ENCODE measurements at places on chromosomes 1 and 21.

GRCh38 chr1:115706587-115707425 is 61.7 kb downstream of the CASQ2 start:
- peak overlapping the region; percentile 66 for H3K27ac ChIP-seq
- no peak overlapping the region for H3K4me3 ChIP-seq
- no peaks in the 10 kb centered on the region for H3K27me3 ChIP-seq
- peaks cover 22% of the 10 kb centered on the region for H3K4me1 ChIP-seq
- H3K36me3 ChIP-seq = no peaks in the 10 kb centered on the region

GRCh38 chr1:77659879-77660593 is 22.4 kb downstream of the ZZZ3 start:
- H3K4me3 ChIP-seq = no peak overlapping the region
- no peak for DNase-seq
- H3K27me3 ChIP-seq = no peaks in the 10 kb centered on the region
- no peaks in the 10 kb centered on the region for H3K36me3 ChIP-seq

GRCh38 chr1:95655321-95656020 is 421.5 kb downstream of the RWDD3 start:
- H3K36me3 ChIP-seq = no peaks in the 10 kb centered on the region
- H3K4me1 ChIP-seq = peaks cover 6% of the 10 kb centered on the region

DNA sequence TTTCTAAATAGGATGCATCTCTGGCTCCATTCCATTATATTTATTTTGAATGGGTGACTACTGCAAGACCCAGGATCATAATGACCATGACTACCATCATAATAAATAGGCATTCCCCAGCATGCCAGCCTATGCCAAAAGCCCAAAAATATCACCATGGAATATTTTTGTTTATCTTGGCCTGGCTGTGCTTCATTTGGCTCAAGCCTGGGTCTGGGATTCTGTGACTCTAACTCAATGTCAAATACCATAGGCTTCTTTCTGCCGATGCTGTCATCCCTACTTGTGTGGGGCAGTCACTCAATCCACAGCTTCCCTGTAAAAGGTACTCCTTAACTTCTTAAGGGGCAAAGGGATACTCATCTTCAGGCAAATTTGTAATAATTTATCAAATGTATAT is 66.6 kb downstream of the DIRAS3 start:
- H3K4me1 ChIP-seq = no peaks in the 10 kb centered on the region
- DNase-seq = no peak
- no peaks in the 10 kb centered on the region for H3K27me3 ChIP-seq
- H3K4me3 ChIP-seq = no peak overlapping the region

GRCh38 chr1:58893257-58893869 is 109.5 kb upstream of the JUN start:
- no peaks in the 10 kb centered on the region for H3K27me3 ChIP-seq
- H3K4me3 ChIP-seq = no peak overlapping the region
- H3K27ac ChIP-seq = no peak overlapping the region
- H3K36me3 ChIP-seq = no peaks in the 10 kb centered on the region
- DNase-seq = no peak
- H3K4me1 ChIP-seq = peaks cover 11% of the 10 kb centered on the region

- no peak overlapping the region for H3K27ac ChIP-seq
- no peaks in the 10 kb centered on the region for H3K27me3 ChIP-seq
- no peak overlapping the region for H3K4me3 ChIP-seq
- H3K36me3 ChIP-seq = no peaks in the 10 kb centered on the region
Observed at GRCh38 chr1:45297666-45298356, 28.9 kb upstream of the HPDL start.

DNA sequence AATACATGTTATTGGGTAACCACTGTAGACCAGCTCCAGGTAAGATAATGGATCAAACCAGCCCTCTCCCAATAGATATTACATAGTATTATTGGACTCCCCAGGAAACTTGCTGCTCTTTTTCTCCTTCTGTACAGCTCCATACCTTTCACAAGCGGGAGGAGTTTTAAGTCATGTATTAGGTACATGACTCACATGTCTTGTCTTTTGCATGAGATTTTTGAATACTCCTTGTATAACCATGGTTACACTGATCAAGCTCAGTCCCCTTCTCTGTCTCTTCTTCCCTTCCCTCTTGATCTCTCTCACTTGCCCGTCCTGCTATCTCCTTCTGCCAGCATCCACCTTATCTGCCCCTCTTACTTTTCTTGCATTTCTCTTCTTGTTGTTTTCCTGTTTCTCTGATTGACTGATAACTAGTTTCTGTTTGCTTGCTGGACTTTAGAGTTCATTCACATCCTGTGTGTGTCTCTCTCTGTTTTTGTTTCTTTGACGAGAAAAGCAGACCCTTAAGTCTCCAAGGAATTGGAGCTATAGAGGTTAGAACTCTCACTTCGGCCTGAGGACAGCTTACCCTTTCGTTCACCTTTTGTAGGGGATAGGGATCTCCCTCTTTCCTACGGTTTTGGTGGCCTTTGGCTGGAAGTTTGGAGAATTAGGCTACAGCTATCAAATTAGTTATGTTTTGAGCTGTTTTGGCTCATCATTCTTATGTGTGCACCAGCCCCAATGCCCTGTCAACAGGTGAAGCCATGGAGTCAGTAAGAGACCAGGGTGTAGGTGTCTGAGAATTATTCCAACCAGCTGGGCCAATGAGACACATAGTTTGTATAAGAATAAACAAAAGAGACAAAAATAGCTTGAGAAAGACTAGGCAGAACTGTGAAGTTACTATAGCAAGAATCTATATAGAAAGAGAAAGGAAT is 49.0 kb upstream of the ASB17 start:
- no peaks in the 10 kb centered on the region for H3K4me1 ChIP-seq
- DNase-seq = no peak
- no peaks in the 10 kb centered on the region for H3K27me3 ChIP-seq
- H3K27ac ChIP-seq = no peak overlapping the region
- no peak overlapping the region for H3K4me3 ChIP-seq

DNA sequence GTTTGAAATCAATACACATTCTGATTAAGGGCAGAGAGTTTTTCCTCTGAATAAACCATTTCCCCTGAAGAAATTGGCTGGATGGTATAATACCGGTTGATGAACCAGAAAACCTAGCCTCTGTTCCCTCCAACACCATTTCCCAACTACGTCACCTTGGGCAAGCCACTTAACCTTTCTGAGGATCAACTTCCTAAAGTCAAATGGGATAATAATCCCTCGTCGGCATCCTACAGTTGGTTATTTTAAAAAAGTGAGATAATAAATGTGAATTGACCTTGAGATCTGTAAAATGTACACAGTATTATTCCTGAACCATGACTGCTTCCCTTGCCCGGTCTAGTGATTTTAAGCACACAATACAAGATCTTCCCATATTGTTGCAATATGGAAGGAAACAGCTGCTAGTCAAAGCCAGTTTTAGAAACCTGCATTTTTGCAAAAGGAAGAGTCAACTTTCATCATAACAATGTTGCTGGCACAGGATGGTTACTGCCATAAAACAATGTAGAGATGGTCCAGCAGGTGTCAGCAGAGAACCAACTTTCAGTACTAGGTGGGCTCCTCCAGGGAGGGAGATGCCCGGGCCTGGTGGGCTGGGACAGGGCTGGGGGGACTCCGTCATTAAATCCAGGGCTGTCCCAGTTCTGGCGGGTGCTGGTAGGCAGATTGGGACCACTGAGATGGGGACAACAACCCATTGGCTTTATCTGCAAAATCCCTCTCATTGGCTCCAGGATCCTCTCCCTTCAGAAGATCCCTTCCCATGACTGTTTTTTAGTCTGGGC is 5.2 kb upstream of the HLX start:
- H3K4me3 ChIP-seq = no peak overlapping the region
- no peaks in the 10 kb centered on the region for H3K36me3 ChIP-seq
- DNase-seq = peak; percentile 73
- H3K27me3 ChIP-seq = peaks cover 61% of the 10 kb centered on the region
- H3K27ac ChIP-seq = no peak overlapping the region

DNA sequence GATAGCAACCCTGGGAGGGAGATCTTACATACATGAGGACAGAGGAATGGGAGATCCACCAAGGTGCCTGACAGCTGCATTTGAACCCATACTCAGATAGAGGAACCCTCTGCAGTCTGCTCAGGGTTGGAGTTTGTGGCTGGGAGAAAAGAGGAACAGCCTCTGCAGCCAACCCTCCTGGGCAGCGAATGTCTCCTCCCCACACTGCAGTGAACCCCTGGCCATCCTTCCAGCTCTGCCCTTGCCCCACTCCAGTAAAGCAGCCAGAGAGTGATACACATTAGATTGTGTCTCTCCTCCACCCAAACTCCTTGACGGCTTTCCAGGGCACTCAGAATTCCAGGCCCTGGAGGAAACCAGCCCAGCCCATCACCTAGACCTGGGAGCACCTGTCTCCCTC is 137.7 kb downstream of the RUNX1 start:
- H3K27ac ChIP-seq = no peak overlapping the region
- no peaks in the 10 kb centered on the region for H3K27me3 ChIP-seq
- no peaks in the 10 kb centered on the region for H3K36me3 ChIP-seq
- H3K4me3 ChIP-seq = no peak overlapping the region
- H3K4me1 ChIP-seq = no peaks in the 10 kb centered on the region

DNA sequence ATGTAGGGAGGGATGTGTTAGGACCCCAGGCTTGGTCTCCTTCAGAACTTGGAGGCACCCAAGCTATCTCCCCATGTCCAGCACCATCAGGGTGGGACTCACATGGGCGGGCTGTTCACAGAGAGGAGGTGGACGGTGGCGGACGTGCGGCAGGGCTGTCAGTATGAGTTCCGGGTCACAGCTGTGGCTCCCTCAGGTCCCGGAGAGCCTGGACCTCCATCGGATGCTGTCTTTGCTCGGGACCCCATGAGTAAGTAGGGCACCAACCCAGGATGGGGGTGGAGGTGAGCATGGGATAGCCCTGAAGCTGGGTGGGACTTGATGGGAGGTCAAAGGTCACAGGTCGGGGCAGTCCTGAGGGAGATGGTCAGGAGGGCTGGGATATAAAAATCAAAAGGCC is 27.8 kb downstream of the IGFN1 start:
- H3K36me3 ChIP-seq = no peaks in the 10 kb centered on the region
- DNase-seq = no peak
- no peak overlapping the region for H3K27ac ChIP-seq
- no peaks in the 10 kb centered on the region for H3K4me1 ChIP-seq
- H3K27me3 ChIP-seq = no peaks in the 10 kb centered on the region
- no peak overlapping the region for H3K4me3 ChIP-seq

DNA sequence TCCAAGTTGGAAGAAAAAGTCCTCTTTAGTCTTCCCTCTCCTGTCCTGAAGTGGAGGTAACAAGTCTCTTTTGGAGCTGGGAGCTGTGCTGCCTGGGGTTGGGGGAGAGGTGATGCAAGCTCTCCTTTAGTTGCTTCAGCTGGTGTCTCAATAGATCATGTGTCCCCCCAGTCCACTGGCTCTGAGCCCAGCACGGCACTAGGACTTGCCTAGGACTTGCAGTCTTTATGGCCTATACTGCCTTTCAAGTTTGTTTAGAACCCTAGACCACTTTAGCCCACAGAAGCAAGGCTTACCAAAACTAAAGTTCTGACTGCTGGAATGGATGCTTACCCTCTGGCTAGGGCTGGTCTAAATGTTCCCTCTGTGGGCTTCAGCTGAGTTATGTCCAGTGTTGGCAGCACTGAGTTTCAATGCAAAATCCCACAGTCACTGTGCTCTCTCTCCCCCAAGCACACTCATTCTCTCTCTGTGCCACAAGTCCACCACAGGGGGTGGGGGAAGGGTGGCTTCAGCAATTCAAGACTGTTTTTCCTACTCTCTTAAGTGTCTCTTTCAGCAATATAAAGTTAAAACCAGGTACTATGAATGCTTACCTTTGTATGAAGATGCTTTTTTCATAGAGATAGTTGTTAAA is 185.0 kb downstream of the DNAH14 start:
- no peak overlapping the region for H3K4me3 ChIP-seq
- no peaks in the 10 kb centered on the region for H3K27me3 ChIP-seq
- no peaks in the 10 kb centered on the region for H3K4me1 ChIP-seq

- no peaks in the 10 kb centered on the region for H3K36me3 ChIP-seq
- DNase-seq = no peak
- H3K4me3 ChIP-seq = no peak overlapping the region
- no peaks in the 10 kb centered on the region for H3K27me3 ChIP-seq
- H3K27ac ChIP-seq = no peak overlapping the region
- peaks cover 17% of the 10 kb centered on the region for H3K4me1 ChIP-seq
Observed at GRCh38 chr1:234978397-234979295, 150.0 kb downstream of the TOMM20 start.

- DNase-seq = no peak
- H3K27ac ChIP-seq = no peak overlapping the region
- H3K4me3 ChIP-seq = no peak overlapping the region
- no peaks in the 10 kb centered on the region for H3K36me3 ChIP-seq
Observed at GRCh38 chr21:21268061-21268471, 269.9 kb downstream of the NCAM2 start.

DNA sequence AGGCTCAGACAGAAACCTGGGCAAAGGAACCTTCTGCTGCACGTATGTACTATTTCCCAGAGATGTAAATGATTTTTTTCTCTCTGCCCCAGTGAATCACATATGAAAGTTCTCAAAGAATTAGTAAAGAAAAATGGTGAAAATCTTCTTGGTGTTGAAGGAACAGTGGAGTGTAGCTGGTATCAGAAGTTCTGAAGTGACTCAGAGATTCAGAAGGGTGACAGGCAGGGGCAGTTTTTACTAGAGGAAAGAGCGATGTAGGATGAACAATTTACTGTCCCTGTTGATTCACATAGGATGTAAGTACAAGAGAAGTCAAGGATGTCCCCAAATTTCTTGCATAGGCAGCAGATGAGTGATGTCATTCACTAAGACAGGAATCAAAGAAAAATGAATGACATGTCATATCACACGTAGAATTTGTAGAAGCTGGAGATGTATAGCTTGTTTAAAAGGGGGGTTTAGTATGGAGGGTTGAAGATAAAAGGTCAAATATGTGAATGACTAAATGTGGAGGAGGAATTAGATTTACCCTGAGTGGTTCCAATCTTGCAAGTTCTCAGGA is 26.4 kb downstream of the WLS start:
- no peak overlapping the region for H3K27ac ChIP-seq
- H3K27me3 ChIP-seq = no peaks in the 10 kb centered on the region
- H3K36me3 ChIP-seq = no peaks in the 10 kb centered on the region
- H3K4me1 ChIP-seq = peaks cover 62% of the 10 kb centered on the region
- no peak overlapping the region for H3K4me3 ChIP-seq
- DNase-seq = no peak

- H3K4me1 ChIP-seq = no peaks in the 10 kb centered on the region
- peak; percentile 83 for DNase-seq
- H3K4me3 ChIP-seq = no peak overlapping the region
- no peaks in the 10 kb centered on the region for H3K36me3 ChIP-seq
Observed at GRCh38 chr1:15501208-15502032, 22.6 kb downstream of the CASP9 start.

DNA sequence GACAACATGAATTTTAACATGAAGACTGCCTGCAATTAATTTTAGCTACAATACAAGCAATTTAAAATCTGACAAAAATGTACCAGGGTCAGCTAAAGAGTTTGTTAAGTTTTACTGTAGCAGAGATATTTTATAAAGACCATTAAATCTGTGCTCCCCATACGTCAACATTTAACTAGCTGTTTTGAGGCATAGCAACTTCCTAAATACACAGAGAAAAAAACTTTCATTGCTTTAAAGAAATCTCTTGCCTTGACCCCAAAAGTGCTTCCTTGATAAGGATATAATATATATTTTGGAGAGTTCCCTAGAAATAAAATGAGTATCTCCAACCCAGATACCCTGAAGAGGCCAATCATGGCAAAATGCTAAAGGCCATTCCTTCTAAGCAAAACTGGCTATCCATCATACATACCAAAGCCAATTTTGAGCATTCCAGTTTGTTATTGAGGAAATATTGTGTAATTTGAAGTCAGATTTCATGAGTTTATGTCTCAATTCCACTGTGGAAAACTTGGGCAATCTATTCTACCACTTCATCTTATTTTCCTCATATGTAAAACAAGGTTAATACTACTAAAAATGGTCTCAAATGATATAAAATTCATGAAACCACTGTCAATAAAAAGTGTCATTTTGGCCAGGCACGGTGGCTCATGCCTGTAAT is 19.1 kb downstream of the ASPM start:
- H3K4me1 ChIP-seq = no peaks in the 10 kb centered on the region
- no peaks in the 10 kb centered on the region for H3K27me3 ChIP-seq
- no peak overlapping the region for H3K27ac ChIP-seq
- H3K36me3 ChIP-seq = peaks cover 64% of the 10 kb centered on the region
- no peak for DNase-seq
